ENCODE measurements at places on chromosomes 4 and X.

- H3K36me3 ChIP-seq = peaks cover 4% of the 10 kb centered on the region
- no peaks in the 10 kb centered on the region for H3K4me1 ChIP-seq
- H3K27me3 ChIP-seq = no peaks in the 10 kb centered on the region
- DNase-seq = no peak
Measured at GRCh38 chrX:15384304-15384703, at the start of gene VEGFD. TSS of gene VEGFD (minus strand) at chrX:15384413. CDS start at chrX:15383946, 467 bp downstream.

GRCh38 chr4:15158406-15159091 lies 156.3 kb downstream of the CPEB2 start:
- H3K4me1 ChIP-seq = no peaks in the 10 kb centered on the region
- DNase-seq = no peak
- H3K36me3 ChIP-seq = no peaks in the 10 kb centered on the region

- DNase-seq = no peak
- H3K4me3 ChIP-seq = no peak overlapping the region
- no peaks in the 10 kb centered on the region for H3K27me3 ChIP-seq
Measured at GRCh38 chrX:150324035-150324728, 38.9 kb upstream of the MAMLD1 start.

DNA sequence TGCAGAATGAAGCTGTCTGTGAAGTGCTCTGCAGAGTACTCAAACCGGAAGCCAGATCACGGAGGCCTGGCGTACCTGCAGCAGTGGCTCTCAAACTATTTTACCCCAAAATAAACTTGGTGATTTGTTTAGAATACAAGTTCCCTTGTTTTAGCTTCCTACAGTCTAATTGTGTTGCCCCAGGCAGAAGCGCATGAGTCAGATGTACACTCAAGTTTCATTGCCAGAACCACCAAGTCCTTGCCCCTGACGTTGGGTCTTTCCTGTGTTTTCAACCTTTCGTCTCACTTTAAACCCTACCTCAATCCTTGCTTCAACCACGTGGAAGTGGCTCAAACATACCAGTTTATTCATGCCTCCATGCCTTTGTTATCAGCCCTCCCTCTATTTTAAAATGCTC lies 66.2 kb upstream of the SLC7A11 start:
- DNase-seq = no peak
- H3K36me3 ChIP-seq = no peaks in the 10 kb centered on the region
- peak overlapping the region; percentile 3 for H3K4me3 ChIP-seq
- H3K4me1 ChIP-seq = peaks cover 47% of the 10 kb centered on the region
- peak overlapping the region; percentile 29 for H3K27ac ChIP-seq

GRCh38 chr4:168717847-168718246 lies 221.0 kb downstream of the PALLD start:
- no peak for DNase-seq
- peak overlapping the region; percentile 73 for H3K27ac ChIP-seq
- peaks cover 38% of the 10 kb centered on the region for H3K4me1 ChIP-seq
- peaks cover 52% of the 10 kb centered on the region for H3K36me3 ChIP-seq

DNA sequence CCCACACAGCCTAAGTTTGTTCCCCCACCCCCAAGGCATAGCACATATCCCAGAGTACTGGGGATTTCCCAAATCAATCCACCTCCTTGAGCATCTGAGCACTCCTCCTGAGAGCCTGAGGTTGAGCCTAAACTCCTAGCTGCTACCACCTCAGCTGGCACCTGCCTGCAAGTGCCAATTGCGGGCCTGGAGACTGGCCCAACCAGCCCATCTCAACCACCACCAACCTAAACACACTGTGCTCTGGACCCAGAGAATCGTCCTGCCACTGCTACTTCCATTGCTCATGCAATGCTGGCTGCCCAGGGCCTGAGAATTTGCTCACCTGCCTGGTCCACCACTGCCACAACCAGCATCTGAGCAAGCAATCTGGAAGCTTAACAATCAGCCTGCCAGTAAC lies 177.1 kb downstream of the FGF13 start:
- no peak overlapping the region for H3K27ac ChIP-seq
- H3K36me3 ChIP-seq = no peaks in the 10 kb centered on the region
- DNase-seq = no peak
- H3K27me3 ChIP-seq = no peaks in the 10 kb centered on the region
- H3K4me3 ChIP-seq = no peak overlapping the region

GRCh38 chrX:30620980-30621618 lies 32.1 kb upstream of the GK start:
- DNase-seq = no peak
- peaks cover 5% of the 10 kb centered on the region for H3K4me1 ChIP-seq
- H3K27ac ChIP-seq = no peak overlapping the region

GRCh38 chr4:81019006-81019405 lies 11.5 kb upstream of the BMP3 start:
- H3K27ac ChIP-seq = no peak overlapping the region
- no peaks in the 10 kb centered on the region for H3K36me3 ChIP-seq
- peaks cover 8% of the 10 kb centered on the region for H3K27me3 ChIP-seq

- no peaks in the 10 kb centered on the region for H3K36me3 ChIP-seq
- H3K4me1 ChIP-seq = no peaks in the 10 kb centered on the region
- peaks cover 11% of the 10 kb centered on the region for H3K27me3 ChIP-seq
- DNase-seq = no peak
Measured at GRCh38 chr4:177077095-177077971, 232.3 kb upstream of the NEIL3 start.

GRCh38 chr4:92305148-92305877 lies 1.5 kb downstream of the GRID2 start:
- peak overlapping the region; percentile 74 for H3K4me3 ChIP-seq
- peaks cover 76% of the 10 kb centered on the region for H3K27me3 ChIP-seq
- DNase-seq = peak; percentile 84
- peaks cover 26% of the 10 kb centered on the region for H3K4me1 ChIP-seq
- no peaks in the 10 kb centered on the region for H3K36me3 ChIP-seq

GRCh38 chr4:55356991-55357461 lies 11.0 kb downstream of the SRD5A3 start:
- H3K4me1 ChIP-seq = peaks cover 30% of the 10 kb centered on the region
- peaks cover 11% of the 10 kb centered on the region for H3K36me3 ChIP-seq
- DNase-seq = no peak

DNA sequence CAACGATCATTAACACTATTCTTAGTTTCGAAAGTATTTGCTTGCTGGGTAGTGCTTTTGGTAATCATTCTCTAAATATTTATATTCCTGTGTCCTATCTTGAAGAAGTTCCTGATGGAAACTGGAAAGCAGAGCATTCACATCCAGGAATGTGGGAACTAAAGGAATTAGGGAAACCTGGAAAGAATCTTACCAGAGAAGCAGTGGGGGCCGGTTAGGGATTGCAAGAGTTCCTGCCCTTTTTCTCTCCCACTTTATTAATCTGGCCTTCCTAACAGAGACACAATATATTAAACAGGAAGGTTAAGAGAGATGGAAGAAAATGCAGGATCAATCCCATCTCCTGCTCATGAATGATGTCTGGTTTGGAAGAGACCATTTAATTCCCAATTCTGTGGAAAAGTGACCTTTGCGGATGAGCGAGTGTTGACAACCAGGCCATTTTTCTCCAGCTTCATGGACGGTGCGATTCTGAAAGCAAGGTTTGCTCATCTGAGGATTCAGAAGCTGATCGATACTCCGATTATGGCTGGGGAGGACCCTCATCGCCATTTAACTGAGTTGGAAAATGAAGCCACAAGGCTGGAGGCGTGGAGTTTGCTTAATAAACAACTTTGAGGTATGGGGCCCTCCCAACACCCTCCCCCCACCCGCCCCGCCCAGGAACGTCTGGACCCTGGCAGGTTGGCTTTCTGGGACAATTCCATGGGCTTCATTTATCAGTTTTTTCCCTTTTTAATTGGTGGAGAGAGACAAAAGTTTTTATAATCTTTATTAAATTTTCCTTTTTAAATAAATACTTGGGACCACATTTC lies 52.3 kb downstream of the C4orf51 start:
- peak overlapping the region; percentile 74 for H3K4me3 ChIP-seq
- no peak for DNase-seq
- H3K27me3 ChIP-seq = no peaks in the 10 kb centered on the region

- no peaks in the 10 kb centered on the region for H3K4me1 ChIP-seq
- H3K27ac ChIP-seq = no peak overlapping the region
- H3K27me3 ChIP-seq = no peaks in the 10 kb centered on the region
- no peaks in the 10 kb centered on the region for H3K36me3 ChIP-seq
Measured at GRCh38 chrX:267771-268261, 13.4 kb upstream of the PLCXD1 start.
